Type B pancreatic cell (in vitro differentiated cells): ENCODE measurements at places on chromosomes 1 and 21.

GRCh38 chr1:8712413-8713231 is 104.8 kb downstream of the RERE start:
- no peak for DNase-seq

GRCh38 chr1:175287377-175287776 is 94.8 kb upstream of the KIAA0040 start:
- no peak for DNase-seq

- no peak for DNase-seq
Observed at GRCh38 chr1:245485996-245486395, 331.2 kb downstream of the KIF26B start.

- no peak for DNase-seq
Observed at GRCh38 chr1:223207293-223208066, 64.4 kb upstream of the TLR5 start.

GRCh38 chr1:45205011-45205909 is 1.1 kb downstream of the ZSWIM5 start:
- peak; percentile 71 for DNase-seq

DNA sequence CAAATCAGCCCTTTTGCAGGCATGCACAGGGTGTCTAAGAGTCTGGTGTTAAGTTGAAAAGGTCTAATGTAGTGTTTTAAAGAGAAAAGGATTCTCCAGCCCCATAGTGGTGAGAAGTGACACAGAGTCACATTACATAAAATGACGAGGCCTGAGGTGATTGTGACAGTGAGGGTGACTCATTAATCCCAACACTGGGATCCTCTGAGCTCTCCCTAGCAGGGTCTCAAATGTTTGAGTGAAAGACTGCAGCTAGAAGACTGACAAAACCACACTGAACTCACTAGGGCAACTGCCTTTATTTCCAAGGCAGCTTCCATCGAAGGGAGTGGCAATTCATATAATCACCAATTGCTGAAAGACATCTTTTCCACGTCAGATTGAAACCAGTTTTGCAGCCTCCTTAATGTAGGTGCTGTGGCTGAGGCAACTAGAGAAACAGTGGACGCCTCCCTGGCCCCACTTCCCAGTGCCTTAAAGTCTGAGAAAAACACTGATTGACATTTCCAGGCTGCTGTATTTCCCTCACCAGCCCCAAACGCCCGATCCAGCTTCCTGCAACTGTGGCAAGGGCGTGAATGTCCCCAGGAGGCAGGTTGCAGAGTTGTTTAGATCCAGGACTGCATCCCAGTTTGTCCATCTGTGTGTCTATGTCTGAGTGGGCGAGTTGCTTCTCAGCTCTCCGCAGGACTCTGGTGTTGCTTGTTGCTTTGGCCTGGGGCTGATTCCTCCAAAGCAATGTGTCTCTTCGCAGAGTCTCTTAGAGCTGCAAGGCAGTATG is 81.4 kb downstream of the RUNX1 start:
- DNase-seq, result no peak

- no peak for DNase-seq
Observed at GRCh38 chr1:110438893-110439292, 12.1 kb upstream of the PROK1 start.

- peak; percentile 56 for DNase-seq
Observed at GRCh38 chr1:153393926-153394325, 3.1 kb upstream of the S100A8 start.

DNA sequence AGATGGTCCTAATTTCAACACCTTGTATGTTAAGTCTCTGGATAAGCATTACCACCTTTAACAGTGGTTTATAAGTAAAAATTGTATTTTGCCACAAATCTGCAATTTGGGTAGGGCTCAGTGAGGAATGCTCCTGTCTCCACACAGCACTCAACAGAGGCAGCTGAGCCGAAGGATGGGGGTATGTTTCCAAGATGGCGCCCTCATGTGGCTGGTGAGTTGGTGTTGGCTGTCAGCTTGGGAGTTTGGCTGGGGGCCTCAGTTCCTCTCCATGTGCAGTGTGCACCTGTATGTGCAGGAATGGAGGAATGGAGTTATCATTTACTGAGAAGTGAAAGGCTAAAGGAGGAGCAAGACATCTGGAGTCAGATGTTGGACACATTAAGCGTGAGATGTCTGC is 136.8 kb downstream of the GABPA start:
- DNase-seq, result no peak

DNA sequence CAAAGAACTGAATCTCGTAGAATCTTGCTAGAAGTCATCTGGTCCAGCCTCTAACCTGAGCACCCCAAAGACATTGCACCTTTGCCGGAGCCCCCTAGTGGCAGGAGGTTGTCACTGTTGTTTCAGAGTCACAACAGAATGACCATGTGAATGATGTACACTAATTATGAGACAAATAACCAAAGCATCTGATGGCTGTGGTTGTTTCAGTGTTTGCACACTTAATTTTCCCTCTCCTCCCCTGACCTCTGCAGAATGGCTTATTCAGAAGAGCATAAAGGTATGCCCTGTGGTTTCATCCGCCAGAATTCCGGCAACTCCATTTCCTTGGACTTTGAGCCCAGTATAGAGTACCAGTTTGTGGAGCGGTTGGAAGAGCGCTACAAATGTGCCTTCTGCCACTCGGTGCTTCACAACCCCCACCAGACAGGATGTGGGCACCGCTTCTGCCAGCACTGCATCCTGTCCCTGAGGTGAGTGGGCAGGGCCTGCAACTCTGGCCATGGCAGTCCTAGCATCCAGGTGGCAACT is 26.4 kb downstream of the TRAF5 start:
- no peak for DNase-seq

- no peak for DNase-seq
Observed at GRCh38 chr1:153763365-153764225, 11.6 kb upstream of the SLC27A3 start.

- no peak for DNase-seq
Observed at GRCh38 chr1:238895911-238896310, 490.5 kb upstream of the CHRM3 start.

- DNase-seq, result no peak
Observed at GRCh38 chr21:25507522-25507921, 99.8 kb downstream of the MRPL39 start.

DNA sequence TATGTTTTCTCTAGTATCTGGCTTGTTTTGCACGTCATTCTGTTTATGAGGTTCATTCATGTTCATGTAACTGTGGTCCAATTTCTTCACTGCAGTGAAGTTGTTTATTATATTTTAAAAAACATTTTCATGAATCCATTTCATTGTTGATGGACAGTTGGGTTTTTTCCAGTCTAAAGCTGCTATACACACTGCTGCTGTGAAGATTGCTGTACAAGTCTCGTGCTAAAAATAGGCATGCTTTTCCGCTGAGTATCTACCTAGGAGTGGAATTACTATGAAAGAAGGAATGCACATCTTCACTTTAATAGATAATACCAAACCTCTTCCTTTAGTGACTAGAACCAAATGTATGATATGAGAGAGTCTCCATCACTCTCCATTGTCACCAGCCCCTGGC is 49.0 kb upstream of the ETS2 start:
- DNase-seq, result no peak

- no peak for DNase-seq
Observed at GRCh38 chr21:17602874-17603273, 9.8 kb downstream of the BTG3 start.

- DNase-seq, result no peak
Observed at GRCh38 chr1:44701141-44701573, 26.6 kb downstream of the ARMH1 start.

DNA sequence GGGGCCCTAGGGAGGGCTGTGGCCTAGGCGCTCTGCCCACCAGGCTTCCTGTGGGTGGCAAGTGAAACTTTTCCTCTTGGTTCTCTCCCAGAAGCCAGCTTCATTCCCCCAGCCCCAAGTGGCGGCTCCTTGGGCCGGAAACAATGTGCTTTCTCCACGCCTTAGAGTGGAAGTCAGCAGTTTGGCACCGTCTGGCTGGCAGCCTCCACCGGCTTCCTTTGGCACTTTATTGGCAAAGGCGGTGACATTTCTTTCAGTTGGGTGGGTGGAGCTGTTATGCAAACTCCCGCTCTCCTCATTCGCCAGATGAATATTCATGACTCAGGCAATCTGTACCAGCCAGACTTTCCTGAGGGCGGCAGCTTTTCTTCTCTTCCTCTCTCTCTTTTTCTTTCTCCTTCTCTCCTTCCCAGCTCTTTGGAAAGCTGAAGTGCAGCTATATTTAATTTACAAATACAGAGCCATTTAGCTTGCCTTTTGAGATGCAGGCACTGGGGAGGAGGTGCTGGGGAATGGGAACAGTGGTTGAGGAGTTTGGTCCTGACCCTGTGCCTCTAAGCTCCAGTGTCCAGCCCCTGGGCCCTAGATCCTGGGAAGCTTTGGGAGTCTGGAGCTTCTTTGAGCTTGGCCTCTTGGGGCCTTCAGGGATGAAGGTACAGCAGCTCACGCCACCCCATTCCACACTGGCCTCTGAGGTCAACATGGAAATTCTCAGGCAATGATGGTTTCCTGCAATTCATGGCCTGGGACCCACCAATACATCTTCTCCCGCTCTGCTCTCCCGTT is 67.8 kb upstream of the POU3F1 start:
- DNase-seq, result no peak
